ENCODE measurements at places on chromosomes 2 and 18.

DNA sequence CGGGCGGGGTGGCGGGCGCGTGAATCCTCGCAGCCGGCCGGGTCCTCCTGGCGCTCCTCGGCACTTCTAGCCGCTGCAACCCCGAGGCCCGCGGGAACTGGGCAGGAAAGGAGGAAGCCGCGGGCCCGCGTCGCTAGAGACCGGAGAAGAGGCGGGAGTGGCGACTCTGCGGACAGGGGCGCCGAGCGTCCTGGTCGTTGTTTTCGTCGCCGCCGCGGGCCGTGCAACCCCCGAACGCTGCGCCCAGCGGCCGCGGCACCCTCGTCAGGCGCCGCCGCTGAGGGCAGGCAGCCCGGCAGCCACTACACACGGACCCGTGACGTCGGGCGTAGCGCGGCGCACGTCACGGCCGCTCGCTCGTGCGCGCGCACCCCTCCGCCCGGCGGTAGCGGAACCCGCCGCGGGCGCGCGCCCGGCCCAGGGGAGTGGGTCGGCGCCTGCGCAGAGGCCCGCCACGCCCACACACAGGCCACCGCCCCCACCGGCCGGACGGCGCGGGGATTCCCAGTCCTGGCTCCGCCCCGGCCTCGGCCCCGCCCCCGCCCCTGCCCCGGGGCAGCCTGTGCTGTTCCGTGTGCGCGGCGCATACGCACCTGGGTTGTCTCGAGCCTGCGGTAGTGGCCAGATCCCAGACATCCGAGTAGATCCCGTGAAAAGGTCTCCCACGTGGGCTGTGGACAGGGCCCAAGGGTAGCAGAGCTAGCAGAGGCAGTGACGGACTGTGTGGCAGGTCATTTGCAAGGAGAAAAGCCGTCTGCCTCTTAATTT is at the start of gene MAP3K2:
MAP3K2 (minus strand) TSS at position 321 of the 768 bp plus-strand sequence. CDS start 44,846 bp downstream, outside the sequence.
- DNase-seq = peak; percentile 89

DNA sequence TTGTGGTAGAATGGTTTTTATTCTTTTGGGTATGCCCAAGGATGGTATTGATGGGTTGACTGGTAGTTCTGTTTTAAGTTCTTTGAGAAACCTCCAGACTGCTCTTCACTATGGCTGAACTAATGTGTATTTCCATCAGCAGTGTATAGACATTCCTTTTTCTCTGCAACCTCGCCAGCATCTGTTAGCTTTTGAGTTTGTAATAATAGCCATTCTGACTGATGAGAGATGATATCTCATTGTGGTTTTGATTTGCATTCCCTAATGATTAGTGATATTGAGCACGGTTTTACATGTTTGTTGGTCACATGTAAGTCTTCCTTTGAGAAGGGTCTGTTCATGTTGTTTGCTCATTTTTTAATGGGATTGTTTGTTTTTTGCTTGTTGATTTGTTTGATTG is 1348.7 kb upstream of the NXPH2 start:
- DNase-seq = no peak

DNA sequence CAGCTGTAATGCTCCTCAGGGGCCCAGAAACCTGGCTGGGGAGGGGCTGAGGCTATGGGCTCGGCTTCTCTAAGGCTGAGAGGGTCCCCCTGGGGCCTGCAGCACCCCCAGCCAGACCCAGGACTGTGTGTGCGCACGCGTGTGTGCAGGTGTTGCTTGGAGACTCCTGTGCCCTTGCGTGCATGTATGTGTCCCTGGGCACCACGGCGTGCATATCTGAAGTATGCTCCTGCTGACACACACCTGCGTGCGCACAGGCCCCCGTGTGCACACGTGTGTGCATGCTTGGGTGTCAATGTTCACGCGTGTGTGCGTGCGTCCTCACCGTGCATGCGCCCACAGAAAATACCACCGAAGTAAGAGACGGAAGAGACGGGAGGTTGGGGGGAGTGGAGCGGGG is 14.9 kb upstream of the ECEL1 start:
- no peak for DNase-seq

DNA sequence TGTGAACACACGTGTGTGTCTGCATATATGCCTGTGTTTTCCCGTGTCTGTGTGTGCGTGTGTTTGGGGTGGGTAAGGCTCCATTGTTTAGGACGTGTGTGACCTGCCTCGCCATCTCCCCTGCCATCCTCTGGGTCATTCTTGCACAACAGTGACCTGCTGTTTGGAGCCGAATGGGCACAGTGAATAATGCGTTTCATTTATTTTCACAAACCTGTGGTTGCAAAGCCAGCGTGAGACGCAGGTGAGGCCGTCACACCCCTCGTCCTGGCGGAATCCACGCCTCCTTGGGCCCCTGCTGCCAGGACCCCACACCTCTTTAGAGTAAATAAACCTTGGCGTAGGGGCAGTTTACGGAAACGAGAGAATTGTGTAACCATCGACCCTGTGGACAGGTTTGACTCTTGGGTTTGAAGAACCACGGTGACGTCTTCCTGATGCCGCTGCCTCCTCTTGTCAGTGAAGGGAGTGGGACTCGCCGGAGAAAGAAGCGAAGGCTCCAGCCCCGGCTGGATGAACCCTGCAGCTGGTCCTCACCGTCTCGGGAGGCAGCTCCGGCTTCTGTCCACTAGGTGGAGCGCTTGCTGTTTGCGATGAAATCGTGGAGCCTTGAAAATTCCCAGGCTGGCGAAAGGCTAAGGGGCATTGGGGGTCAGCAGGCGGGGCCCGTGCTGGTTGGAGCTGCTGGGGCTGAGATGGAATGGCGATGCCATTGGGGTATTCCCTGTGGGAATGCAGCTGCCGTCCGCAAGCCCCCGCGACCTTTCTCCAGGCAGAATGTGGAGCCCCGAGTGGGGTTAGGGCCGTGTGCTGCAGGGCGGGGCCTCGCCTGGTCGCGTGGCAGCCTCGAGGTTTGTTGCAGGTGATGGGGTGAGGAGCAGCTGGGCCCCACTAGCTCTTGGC is 81.1 kb downstream of the RTP5 start:
- DNase-seq = peak; percentile 82

GRCh38 chr18:33210575-33211189 is 229.8 kb downstream of the CCDC178 start:
- peak; percentile 0 for DNase-seq

- DNase-seq = no peak
Measured at GRCh38 chr18:48641981-48642380, 103.2 kb downstream of the CTIF start.

- DNase-seq = no peak
Measured at GRCh38 chr18:11665587-11665986, 23.5 kb upstream of the GNAL start.

DNA sequence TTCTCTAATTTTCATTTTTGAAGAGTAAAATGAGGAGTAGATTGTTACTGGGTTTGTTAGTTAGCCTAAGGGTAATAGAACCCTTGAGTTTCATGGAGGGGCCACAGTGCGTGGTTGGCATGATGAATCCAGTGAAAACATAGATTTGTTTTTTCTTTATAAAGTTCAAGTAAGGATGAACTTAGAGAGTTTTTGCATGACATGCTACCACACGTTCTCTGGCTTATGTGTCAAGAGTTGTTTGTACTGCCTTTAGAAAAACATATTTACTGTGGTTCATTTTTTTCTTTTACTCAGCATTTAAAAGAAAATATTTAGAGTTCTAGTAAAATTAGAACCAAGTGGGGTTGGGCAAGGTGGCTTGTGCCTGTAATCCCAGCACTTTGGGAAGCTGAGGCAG is 21.8 kb downstream of the RBM44 start:
- no peak for DNase-seq

DNA sequence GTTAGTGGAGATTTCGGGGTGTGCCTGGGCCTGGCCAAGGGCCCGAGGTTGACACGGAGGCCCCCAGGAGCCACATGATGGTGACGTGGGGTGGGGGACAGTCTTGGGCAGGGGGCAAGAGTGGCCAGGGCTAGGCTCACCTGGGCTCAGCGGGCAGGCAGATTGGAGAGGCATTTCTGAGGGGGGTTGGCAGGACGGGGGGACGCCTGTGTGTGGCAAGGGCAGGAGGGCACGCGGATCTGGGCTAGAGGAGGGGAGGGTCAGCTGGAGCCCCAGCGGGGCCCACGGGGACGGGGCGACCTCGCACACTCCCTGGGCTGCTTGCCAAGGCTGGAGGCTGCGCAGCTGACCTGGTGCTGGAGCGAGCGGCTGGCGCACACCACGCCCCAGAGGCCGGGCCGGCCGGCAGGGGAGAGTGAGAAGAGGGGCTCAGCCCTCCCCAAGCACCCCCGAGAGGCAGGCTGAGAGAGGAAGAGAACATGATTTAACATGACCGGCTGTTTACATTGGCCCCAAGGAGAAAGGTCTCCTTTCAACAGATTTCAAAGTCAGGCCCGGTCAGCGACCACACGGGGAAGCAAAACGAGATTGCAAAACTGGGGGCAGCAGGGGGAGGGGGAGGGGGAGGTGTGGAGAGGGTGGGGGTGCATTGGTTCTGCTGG is 38.0 kb upstream of the SNED1 start:
- no peak for DNase-seq

GRCh38 chr2:109487871-109488655 is 125.7 kb downstream of the SEPTIN10 start:
- no peak for DNase-seq

- no peak for DNase-seq
Measured at GRCh38 chr2:234607691-234608090, 110.8 kb upstream of the ARL4C start.

DNA sequence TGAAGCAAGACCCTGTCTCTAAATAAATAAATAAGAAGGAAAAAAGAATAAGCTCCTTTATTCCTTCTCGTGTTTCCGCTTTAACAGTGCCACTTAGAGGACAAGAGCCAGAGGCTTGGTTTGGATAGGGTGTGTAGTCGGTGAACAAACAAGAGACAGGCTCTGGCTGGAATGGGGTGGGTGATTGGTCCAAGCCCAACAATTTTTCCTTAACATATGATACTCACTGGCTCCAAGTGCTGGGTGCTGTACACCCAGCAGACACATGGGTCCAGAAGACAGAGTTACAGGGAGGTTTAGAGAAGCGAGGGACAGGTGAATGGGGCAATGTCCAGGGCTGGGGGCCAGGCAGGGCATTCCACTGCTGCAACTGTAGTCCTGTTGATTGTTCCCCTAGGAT is 77.8 kb downstream of the NCAPH start:
- DNase-seq = no peak

DNA sequence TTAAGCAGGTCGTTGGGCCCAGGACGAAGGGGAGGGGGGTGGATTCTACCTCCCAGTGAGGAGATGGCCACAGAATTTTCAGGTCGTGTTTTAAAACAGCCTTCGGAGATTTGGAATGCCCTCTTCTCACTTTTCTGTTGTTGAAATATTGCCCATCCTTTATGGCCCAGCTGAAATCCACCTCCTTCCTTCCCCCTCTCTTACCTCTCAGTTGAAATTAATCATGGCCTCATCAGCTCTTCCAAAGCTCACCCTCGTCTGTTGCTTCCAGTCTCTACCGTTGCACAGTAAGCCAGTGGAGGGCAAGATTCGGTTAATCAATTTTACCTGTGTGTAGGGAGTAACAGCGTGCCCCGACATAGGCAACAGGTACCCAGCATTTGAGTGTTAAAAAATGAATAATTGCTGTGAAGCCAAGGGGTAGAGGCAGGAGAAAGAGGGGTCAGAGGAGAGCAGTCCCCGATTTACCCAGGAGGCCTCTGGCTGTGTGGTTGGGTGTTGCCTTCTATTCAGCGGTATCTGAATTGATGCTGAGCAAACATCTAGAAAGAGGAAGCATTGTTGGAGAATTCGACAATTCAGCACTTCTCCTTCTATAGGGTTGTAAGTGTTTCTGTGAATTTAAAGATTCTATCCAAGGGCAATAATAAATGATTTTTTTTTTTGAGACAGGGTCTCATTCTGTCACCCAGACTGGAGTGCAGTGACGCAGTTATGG is 8.6 kb upstream of the PDIA6 start:
- DNase-seq = no peak

DNA sequence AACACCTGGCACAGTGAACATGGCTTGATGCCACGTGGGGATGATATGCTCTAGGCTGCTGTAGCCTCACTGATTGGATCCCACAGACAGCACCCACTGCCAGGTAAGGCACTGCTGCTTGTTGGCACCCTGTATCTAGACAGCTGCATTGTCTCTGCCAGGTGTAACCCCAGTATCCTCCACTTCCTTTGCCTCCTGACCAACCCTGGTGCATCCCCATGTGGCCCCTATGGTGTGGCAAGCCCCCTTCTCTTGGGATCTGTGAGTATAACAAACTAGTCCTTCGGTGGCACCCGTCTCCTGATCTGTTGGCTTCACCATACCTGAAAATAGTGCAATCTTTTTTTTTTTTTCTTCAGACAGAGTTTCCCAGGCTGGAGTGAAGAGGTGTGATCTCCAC is 11.1 kb downstream of the TEX51 start:
- no peak for DNase-seq

- DNase-seq = peak; percentile 91
Measured at GRCh38 chr2:69914164-69914949, 552 bp upstream of the MXD1 start.

DNA sequence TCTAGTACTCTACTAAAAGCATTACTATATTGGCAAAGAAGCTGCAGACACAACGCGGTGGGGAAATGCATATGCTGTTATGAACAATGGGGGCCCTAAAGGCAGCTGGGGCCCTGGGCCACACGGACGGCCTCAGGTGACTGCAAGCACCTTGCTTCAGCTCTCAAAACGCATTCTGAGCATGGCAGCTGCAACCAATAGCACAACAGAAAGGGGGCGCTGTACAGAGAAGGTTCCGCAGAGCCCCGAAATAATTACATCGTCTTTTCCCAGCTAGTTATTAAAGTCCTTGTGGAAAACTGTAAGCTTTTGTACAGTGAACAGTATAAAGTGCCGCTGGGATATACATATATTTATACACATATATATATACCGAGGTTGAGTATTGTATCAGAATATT is 45.3 kb upstream of the PXDN start:
- DNase-seq = no peak

DNA sequence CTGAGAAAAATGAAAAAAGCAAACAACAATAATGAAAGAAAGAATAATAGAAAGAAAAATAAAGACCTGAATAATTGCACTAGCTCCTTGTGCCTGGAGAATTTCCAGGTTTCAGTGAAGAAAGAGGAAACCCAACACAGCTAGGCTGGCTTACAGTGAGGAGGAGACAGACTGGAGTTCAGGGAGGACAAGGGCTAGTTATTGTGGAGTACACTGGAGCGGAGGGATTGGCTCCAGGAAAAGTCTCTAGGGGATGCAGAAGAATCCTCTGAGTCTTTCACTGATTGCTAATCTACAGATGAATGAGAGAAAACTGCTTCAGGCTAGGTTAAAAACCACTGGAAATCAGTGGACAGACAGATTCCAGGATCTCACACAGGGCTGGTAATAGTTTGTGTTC is 163.6 kb upstream of the RBMS1 start:
- DNase-seq = no peak

DNA sequence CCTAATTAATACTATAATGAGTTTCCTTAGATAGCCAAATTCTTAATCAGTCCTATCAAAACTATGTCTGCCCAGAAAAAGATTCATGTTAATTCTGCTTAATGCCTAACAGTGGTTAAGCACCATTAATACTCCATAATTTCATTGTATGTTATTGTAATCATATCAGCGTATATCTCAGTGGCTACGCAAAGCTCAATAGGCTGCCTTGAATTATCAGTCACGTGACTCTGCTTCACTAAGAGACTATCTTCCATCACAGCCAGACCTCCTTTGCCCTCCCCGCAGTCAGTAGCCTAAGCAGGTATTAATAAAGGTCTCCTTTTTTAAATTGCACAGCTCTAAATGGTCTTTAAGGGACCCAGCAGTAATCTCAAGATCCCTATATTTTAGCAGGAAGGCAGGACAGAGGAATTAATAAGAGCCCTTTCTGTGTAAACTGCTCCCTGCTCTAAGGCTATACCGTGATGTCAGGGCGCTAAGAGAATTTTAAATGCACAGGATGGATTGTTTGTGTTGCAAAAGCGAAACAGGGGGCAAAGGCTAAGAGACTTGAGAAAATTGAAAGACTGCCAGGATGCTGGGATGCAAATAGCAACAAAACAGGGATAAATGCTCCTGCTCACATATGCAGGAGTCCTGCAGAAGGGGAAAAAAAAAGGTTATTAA is 215.6 kb upstream of the POU3F3 start:
- no peak for DNase-seq
